ENCODE measurements at places on chromosomes 1 and 21. TPM values are rescaled to one million over a fixed set of nuclear protein-coding genes. Genes with fewer than 3 reads are reported as not detected.

The LCE1E gene
- total RNA-seq = not detected

The WDR64 gene
- total RNA-seq = not detected

The TBCE gene
- total RNA-seq = 34.5 TPM

The PANK4 gene
- total RNA-seq = 35.9 TPM

The FAM72B gene
- not detected for total RNA-seq

The NEGR1 gene
- 36.5 TPM for total RNA-seq

The PGM1 gene
- 17.9 TPM for total RNA-seq

The ERG gene
- 10.4 TPM for total RNA-seq

The RPTN gene
- total RNA-seq = not detected

The PAQR6 gene
- 0.51 TPM for total RNA-seq

The CFAP141 gene
- total RNA-seq = not detected

The LAMTOR2 gene
- 22.9 TPM for total RNA-seq

The LAMB3 gene
- not detected for total RNA-seq

The LRRC39 gene
- 2.6 TPM for total RNA-seq

The FCRL5 gene
- not detected for total RNA-seq

The FYB2 gene
- total RNA-seq = 0.26 TPM

The ANKRD35 gene
- 8.8 TPM for total RNA-seq

The IFI44L gene
- total RNA-seq = 60.2 TPM

The CLDN8 gene
- not detected for total RNA-seq

The NBL1 gene
- total RNA-seq = 54.1 TPM

The GPR157 gene
- 0.59 TPM for total RNA-seq

The SEMA6C gene
- total RNA-seq = 17.6 TPM

The PIGK gene
- 37.7 TPM for total RNA-seq

The CCNL2 gene
- 207 TPM for total RNA-seq

The TMEM200B gene
- total RNA-seq = 39.7 TPM

The LYPD8 gene
- total RNA-seq = not detected

The FOXJ3 gene
- total RNA-seq = 31.2 TPM

The IVL gene
- not detected for total RNA-seq

The POGZ gene
- 34.3 TPM for total RNA-seq

The NR5A2 gene
- 7.7 TPM for total RNA-seq

The IL19 gene
- not detected for total RNA-seq

The PRAMEF7 gene
- not detected for total RNA-seq

The HEYL gene
- total RNA-seq = 9.4 TPM

The BMP8A gene
- not detected for total RNA-seq

The TMEM240 gene
- 9.4 TPM for total RNA-seq

The BGLAP gene
- 0.90 TPM for total RNA-seq

The CD5L gene
- not detected for total RNA-seq

The SLFNL1 gene
- 31.3 TPM for total RNA-seq

The TCP10L gene
- total RNA-seq = 1.3 TPM

The KANK4 gene
- 14.5 TPM for total RNA-seq

The ARTN gene
- total RNA-seq = 0.48 TPM

The NUP210L gene
- 0.21 TPM for total RNA-seq

The LCE2B gene
- not detected for total RNA-seq

All from uterus (tissue), 4 donors.